T-helper 22 cell (primary cell): ENCODE measurements at places on chromosomes 13 and 19.

DNA sequence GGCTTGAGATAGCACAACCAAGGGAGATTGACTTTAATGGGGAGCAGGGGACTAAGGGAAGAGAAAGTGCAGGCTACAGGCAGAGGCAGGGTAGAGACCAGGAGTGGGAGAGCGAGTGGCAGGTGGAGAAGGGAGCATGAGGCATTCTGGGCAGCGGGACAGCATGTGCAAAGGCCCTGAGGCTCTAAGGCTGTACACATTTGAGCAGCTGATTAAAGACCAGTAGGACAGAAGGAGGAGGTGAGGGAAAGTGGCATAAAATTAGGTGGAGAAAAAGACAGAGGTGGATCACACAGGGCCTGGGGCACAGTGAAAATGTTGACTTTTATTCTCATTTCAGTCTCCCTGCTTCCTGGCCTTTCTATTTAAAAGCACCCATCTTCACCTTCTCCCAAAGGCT lies 74.4 kb downstream of the ALOX5AP start:
- no peak for DNase-seq

DNA sequence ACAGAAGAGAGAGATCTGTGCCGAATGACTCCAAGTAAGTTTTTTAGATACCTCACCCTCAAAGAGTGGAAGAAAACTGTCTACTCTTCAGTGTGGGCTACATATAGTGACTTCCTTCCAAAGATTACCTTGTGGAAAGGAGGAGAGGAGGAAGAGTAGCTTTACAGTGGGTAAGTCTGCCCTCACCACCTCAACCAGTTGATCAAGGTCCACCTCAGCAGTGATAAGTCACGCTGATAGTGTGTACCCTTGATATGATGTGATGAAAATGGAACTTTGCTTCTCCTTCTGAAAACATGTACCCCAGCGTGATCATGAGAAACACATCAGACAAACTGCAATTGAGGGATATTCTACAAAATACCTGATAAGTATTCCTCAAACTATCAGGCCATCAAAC lies 20.6 kb downstream of the KLF5 start:
- DNase-seq, result no peak

- no peak for DNase-seq
These were observed 1029.6 kb downstream of the PCDH9 start for GRCh38 chr13:66200555-66200954.

DNA sequence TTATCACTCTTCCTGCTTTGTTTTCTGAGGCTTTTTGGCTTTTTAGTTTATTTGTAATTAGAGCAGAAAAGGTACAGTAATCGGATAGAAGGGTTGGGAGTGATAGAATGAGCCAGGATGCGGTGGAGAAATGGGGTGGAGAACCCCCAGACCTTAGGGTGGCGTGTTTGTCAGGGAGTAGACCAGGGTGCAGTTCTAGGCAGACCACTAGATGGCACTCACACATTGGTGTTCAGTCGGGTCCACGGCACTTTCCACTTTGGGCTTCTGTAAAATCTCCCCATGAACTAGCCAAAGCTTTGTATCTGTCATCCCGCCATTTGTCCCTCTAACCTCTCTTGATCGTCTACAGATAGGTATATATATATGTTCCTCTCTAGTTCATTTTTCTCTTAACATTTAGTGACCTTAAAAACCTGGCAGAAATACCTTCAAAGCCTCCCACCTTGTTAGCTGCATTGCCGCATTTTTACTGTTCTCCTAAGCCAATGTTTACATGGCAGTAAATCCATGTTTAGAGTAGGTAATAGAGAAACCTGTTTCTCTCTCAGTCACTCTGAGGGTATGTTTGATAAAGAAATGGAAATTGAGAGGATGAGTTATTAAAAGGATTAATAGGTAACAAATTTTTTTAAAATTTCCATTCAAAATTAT lies 154.9 kb downstream of the TM9SF2 start:
- peak; percentile 62 for DNase-seq

DNA sequence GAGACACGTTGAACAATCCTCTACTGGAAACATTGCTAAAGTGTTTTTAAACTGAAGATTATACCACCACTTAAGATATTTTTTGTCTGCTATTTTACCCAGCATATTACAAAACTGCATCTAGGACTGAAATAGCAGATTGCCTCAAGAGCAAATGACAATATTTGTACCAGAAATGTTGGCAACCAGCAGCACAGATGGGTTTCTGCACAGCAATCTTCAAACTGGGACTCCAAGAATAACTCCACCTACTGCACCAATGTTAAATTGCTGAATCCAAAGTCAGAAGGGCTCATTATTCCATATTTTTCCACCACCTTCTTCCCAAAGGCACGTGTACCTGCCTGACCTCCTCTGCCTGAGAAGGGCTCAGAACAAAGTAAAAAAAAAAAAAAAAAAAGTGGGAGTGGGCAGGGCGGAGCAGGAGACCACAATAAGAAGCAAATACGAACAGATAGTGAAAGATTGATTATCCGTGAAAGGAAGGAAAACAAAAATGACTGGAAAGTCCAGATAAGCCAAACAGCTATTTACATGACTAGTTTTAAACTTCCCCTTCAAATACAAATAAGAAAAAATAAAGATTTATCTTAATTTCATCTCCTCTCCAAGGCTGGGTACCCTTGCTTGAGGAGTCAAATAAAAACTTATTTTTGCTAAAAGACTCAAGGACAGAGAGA lies 79.4 kb downstream of the FOXO1 start:
- no peak for DNase-seq

DNA sequence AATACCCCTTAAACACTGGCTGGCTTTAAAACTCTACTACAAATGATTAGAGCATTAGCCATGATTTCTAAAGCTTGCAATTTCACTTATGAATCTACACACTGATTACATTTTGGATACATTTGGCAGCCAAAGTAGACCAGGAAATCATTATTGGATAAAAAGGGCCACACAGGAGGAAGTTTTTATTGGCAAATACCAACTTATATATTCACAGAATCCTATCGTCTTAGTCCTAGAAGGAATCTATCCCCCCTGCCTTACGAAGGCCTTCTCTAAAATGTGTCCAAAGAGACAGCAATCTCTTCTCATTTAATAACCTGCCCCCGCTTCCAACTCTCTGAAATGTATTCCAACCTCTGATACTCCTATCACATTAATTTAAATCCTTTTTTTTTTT lies 52.5 kb downstream of the KLF5 start:
- DNase-seq, result no peak

DNA sequence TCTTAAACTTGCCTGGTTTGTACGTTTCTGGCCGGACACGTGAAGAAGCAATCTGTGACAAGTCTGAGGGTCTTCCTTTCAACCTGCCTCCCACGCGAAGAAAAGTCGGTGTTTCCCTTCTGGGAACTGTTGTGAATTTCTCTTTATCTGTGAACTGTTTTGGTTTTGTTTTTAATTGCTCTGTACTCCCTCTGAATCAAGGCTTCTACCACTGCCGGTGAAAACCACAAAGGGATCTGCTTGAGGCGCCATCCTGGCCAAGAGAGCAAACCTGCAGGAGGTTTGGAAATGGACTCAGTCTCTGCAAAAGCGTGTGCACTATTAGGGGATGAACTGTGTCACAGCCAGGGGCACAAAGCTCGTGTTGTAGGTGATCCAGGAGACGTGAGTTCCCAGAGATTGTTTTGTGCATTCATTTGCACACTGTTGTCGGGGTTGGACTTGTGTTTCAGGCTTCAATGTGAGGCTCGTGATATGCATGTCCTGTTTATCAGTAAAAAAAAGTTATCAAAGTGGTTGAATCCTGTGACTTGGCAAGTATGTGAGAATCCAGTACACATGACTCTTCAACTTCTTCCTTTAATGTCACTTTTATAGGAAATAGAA lies 9.7 kb downstream of the SIGLEC8 start:
- DNase-seq, result no peak

GRCh38 chr19:4580961-4581665 lies 21.6 kb upstream of the SEMA6B start:
- DNase-seq, result no peak

DNA sequence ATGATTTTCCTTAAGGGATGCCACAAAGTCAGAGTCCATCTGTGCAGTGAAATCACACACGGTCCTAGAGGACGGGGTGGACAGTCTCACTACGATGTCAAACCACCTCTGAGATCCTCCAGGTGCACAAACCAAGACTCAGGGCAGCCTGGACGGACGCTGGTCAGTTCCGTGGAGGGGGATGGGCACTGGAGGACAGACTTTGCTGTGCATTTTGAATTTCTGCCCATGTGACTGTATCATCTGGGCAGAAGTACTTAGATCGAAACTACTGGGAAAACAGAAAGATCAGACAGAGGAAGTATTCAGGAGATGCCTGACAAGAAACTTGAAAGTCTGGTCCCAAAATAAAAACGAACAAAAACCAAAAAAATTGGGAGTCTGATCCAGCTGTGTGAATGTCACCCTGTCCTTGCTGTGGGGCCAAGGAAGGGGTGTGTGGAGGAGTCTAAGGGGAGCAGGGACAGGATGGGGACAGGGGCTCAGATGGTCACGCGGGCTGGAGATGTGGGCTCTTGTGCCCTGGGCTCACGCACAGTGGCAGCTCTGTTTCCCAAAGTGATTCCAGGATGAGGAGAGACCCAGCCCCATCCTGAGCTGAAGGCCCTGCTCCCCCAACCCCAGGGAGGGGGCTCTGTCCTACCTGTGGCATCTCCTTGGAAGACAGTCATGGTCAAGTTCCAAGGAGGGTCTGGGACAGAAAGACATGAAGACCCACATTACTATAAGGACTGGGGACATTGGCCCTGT lies 1.5 kb downstream of the SIGLEC8 start:
- DNase-seq, result no peak

- no peak for DNase-seq
These were observed 173.1 kb downstream of the LACC1 start for GRCh38 chr13:44052780-44053184.
